ENCODE measurements at places on chromosomes 12 and 14. TPM values are rescaled to one million over a fixed set of nuclear protein-coding genes. Genes with fewer than 3 reads are reported as not detected.

KRT85 gene
- total RNA-seq: not detected

SPPL3 gene
- total RNA-seq: 45.2 TPM

PLEK2 gene
- total RNA-seq: 0.41 TPM

ESRRB gene
- total RNA-seq: under 0.01 TPM

TBX5 gene
- total RNA-seq: not detected

SPATA7 gene
- total RNA-seq: 102 TPM

RASSF9 gene
- total RNA-seq: 0.41 TPM

SDR9C7 gene
- 0.41 TPM for total RNA-seq

CLEC4E gene
- not detected for total RNA-seq

HOXC9 gene
- not detected for total RNA-seq

OTUB2 gene
- total RNA-seq: 4.9 TPM

B4GALNT1 gene
- total RNA-seq: 37.5 TPM

MYO1H gene
- under 0.01 TPM for total RNA-seq

ANO2 gene
- total RNA-seq: 4.1 TPM

STXBP6 gene
- total RNA-seq: 37.9 TPM

SALL2 gene
- total RNA-seq: 10.2 TPM

SLC38A4 gene
- total RNA-seq: 0.41 TPM

MEG3 gene
- 95.4 TPM for total RNA-seq

CNTN1 gene
- 543 TPM for total RNA-seq

MGAT4C gene
- 72.2 TPM for total RNA-seq
